ENCODE measurements at places on chromosomes 3 and 15.

GRCh38 chr3:158763421-158763820 is 31.2 kb upstream of the RARRES1 start:
- no peak for DNase-seq

GRCh38 chr15:28885128-28885629 is 595 bp upstream of the APBA2 start:
- DNase-seq: no peak

DNA sequence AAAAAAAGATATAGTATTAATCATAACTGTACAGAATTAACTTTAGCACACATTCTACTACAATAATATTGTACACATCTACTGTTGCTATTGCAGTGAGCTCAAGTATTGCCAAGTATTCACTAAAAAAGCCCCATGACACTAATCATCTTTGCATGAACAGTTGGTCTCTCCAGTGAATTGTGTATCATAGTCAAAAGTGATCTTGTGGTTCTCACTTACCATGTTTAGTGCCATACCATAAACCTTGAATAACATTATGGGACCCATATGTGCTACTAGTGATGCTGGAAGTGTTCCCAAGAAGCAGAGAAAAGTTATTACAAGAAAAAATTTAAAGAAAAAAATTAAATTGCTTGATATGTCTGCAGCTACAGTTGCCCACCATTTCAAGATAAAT is 177.1 kb downstream of the PCCB start:
- DNase-seq: no peak

GRCh38 chr3:181699171-181699903 is 12.4 kb upstream of the SOX2 start:
- DNase-seq: no peak

Data from T1000 (cell line).